Endothelial cell (in vitro differentiated cells): ENCODE measurements at places on chromosomes 16 and 17.

DNA sequence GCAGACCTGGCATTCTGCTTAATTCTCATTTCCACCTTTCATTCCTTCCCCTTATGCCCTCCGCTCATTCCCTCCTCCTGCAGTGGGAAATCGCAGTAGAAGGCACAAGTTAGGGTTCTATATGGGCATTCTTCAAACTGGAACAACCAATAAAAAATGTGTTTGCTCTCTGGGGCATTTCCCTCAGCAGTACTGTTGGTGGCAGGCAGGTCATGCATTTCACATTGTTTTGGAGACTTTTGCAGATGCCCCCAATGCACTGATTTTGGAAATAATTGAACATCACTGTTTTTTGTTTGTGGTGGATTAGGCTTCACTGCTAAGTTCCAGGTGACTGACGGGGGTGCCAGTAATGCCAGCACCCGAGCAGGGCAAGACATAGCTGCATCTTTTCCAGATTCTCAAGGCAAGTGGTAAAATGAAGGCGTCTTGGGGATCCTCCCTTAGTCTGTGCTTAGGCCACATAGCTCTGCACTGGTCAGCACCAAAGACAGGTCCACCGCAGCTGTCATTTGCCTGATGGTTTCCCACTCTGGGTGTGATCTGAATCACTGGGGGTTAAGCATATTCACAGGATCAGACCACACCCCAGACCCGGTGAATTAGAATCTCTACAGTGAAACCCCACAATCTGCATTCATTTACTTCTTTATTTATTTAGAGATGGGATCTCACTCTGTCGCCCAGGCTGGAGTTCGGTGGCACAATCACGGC is 304.5 kb downstream of the CPPED1 start:
- DNase-seq = no peak

- no peak for DNase-seq
Observed at GRCh38 chr16:79751471-79752184, 151.1 kb upstream of the MAF start.

DNA sequence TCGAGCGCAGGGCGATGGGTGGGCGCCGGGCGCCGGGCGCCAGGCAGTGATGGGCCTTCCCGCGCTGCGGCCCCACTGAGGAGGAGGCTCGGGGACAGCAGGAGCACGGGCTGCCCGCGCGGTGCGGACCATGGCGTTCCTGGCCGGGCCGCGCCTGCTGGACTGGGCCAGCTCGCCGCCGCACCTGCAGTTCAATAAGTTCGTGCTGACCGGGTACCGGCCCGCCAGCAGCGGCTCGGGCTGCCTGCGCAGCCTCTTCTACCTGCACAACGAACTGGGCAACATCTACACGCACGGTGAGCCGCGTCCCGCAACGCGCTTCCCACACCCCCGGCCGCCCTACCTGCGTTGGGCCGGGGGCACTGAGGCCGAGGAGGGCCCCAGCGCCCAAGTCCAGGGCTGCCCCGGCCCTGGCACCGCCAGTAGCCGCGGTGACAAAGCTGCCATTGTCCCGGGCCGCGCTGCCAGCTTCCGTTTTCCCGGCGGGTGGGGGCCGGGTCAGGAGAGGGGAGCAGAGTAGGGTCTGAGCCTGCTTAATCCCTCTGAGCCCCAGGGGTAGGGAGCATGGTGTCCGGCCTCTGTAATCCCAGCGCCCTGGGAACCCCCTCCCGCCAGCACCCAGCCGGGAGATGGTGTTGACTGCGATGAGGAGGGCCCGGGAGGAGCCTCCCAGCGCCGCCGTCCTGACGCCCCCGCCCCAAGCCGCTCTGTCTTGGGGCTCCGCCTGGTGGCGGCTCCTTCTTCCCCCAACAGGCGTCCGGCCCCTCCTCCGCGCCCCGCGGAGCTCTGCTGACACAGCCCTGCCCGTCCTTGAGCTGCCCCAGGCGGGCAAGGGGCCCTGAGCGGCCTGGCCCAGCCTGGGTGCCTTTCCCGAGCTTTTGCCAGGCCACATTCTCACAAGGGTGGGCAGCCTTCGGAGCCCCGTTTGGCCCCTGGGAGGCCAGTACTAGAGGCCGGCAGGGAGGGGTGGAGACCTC is 685 bp downstream of the PAQR4 start:
- DNase-seq = peak; percentile 71

GRCh38 chr17:37742116-37742761 is 2.6 kb downstream of the HNF1B start:
- DNase-seq = peak; percentile 33

DNA sequence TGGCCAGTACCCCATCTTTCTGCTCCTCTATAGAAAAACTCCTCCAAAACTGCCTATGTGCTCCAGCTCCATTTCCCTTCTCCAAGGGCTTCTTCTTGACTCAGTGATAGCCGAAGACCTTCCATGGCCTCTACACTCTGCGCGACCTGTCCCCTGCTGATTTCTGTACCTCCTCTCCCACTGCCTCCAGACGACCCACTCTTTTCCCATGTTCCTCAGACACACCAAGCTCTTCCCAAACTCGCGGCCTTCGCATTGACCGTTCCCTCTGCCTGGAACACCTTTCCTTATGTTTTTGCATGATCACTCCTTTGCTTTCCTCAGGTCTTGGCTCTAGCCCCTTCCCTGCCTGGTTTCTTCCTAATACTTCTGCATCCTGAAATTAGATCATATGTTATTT is 255.6 kb upstream of the SDK2 start:
- DNase-seq = no peak

- DNase-seq = no peak
Observed at GRCh38 chr16:65195998-65196397, 74.1 kb upstream of the CDH11 start.

GRCh38 chr16:47260503-47260902 is 116.8 kb upstream of the NETO2 start:
- no peak for DNase-seq

DNA sequence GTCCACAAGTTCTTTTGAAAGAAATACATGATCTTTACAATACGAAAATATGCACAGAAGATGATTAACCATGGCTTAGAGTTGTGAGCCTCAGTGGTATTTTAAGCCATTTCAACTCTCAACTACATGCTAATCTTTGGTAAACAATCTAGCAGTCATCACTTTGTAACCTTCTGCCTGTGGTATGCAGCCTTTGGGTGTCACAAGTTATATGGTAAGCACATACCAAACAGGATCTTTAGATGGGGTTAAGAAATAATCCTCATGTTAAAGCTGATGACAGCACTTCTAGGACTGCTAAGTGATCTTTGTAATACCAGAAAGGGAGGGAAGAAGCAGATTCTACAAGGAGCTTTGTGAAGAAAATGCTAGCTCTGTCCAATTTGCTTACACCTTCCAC is 74.3 kb downstream of the CA4 start:
- no peak for DNase-seq

DNA sequence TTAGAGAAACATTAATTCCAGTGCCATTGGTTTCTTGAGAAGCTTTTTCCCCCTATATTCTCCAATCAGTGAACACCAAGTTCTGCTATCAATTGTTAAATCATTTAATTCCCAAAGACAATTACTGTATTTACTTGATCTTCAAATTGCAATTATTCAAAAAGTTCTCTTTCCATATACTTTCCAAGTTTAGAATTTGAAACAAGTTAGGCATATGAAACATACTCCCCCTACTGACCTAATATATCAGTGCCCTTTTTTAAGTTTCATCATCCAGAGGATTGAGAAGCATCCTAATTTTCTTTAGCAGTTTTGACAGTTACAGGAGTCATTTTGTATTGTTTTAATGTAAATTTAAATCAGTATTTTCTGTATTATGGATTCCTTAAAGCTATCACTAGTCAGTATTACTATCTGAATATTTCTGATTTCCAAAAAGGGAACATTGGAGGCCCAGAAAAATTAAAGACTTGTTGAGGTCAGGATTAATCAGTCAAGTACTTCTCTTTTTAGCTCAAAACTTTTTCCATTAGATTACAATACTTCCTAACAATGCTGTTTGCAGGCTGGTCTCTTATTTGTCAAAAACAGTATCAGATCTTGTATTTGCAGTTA is 16.3 kb downstream of the MEIOC start:
- no peak for DNase-seq
